ENCODE measurements at places on chromosomes 7 and 10.

DNA sequence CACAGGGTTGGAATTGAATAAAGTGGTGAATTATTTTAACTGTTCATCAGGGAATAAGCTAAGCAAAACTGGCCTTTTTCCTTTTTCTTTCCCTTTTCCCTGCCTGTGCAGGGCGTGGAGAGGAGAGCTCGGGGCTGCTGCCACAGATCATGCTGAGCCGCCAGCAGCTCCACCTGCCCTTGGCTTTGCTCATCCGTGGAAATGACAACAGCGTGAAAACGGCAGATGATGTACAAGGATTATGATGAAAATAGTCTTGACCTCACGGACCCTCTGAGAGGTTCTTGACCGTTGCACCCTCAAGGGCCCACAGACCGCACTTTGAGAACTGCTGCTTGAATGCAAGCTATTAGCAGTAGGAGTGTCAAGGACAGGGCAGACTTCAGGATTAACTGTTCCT lies 10.6 kb downstream of the PPP2R2D start:
- no peak for DNase-seq

DNA sequence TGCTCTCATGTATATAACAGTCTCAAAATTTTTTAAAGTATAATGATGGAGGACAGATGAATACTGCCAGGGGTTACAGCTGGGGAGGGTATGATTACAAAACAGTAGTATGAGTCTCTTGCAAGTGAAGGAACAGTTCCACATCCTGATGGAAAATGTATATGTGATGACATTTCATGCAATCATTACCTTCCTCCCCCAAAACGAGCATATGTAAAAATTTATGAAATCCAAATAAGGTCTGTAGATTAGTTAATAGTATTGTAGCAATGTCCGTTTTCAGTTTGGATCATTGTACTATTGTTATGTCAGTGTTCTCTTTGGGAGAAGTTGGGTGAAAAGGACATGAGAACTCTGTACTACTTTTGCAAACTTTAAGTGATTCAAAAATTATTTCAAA lies 38.0 kb downstream of the DRGX start:
- no peak for DNase-seq

- DNase-seq = no peak
These were observed 205.0 kb upstream of the KCTD7 start for GRCh38 chr7:66423729-66424128.

GRCh38 chr10:33151344-33151864 lies 183.1 kb downstream of the NRP1 start:
- DNase-seq = no peak

DNA sequence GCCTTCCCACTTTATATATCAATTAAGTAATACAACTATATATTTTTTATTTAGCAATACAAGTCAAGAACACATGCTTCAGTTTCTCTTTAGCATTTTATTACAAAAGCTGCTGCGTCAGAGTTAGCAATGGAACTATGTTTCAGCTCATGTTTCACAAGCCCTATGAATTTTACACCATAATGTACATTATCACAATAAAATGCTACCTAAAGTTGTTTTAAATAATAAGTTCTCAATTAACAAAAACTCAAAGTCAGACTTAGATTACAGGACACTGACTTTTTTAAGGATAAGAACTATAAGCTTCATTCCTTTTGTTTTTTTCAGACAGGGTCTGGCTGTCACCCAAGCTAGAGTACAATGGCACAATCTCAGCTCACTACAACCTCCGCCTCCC lies 52.3 kb downstream of the EZH2 start:
- DNase-seq = no peak

- DNase-seq = no peak
These were observed 283.0 kb downstream of the BBS9 start for GRCh38 chr7:33412331-33412730.

DNA sequence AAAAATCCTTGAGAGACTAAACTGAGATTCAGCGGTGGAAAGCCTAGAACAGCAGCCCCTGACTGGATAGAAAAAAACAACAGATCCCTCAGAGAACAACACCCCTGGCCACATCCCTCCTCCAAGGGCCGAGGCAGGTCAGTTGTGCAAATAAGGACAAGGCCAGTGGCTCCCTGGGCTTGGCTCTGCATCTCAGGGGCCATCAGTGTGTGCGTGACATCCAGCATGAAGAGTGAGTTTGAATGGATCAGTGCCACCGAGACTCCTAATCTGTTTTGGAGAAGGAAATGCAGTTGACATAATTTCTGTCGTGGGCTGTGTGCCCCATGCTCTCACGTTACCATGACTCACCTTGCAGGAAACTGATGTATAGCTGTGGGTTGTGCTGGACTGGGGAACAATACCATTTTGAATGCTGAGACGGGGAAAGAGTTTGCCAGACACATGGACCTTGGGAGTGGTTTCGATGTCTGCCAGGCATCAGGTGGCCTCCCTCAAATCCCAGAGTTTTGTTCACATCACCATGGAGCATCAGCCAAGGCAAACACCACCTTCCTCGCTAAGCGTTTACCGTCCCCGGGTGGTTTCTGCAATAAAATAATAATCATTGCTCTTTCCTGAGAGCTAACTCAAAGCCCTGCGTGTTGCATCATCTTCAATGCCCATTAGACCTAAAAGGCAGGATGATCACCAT lies 153.2 kb upstream of the FZD8 start:
- DNase-seq = no peak

DNA sequence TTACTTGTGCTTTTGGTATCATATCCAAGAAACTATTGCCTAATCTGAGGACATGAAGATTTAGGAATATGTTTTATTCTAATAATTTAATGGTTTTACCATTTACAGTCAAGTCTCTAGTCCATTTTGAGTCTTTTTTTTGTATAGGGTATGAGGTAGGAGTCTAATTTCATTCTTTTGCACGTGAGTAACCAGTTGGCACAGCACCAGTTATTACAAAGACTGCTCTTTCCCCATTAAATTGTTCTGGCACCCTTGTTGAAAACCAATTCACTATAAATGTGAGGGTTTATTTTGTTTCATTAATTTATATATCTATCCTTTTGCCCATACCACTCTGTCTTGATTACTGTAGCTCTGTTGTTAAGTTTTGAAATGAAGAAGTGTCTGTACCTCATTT lies 381.6 kb downstream of the SUGCT start:
- no peak for DNase-seq

DNA sequence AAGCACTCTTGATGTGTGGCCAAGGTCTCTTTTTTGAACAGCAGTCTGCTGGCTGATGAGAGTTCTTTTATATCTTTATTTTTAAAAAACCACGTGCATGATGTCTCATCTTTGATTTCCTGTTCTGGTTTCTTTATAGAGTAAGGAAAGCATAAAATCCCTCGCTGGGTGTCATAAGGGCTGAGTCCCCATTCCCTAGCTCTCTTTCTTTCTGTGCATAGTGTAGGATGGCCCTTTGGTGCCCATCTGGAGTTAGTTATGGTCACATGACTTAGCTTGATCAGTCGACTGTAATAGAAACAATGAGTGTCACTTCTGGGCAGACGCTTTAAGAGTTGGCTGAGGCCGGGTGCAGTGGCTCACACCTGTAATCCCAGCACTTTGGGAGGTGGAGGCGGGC lies 38.5 kb downstream of the GHRHR start:
- no peak for DNase-seq

DNA sequence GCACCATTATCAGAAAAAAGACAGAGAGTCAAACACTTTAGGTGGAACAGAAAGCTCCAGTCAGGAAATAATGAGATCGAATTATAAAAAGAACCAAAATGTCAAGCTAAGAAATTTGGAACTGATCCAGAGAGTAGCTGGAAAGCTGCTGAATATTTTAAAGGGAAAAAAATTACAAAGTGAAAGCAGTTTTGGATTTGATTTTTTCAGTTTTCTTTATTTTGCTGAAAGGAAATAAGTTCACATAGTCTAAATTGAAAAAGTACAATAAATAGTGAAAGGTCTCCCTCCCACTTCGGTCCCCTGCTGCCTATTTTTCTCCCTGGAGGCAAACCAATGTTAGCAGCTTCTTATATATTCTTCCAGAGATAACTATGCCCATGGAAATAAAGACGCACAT lies 11.3 kb upstream of the TOMM7 start:
- no peak for DNase-seq

GRCh38 chr10:48651293-48651692 lies 33.4 kb upstream of the WDFY4 start:
- DNase-seq = no peak

GRCh38 chr7:147639037-147639436 lies 951.5 kb upstream of the C7orf33 start:
- no peak for DNase-seq

DNA sequence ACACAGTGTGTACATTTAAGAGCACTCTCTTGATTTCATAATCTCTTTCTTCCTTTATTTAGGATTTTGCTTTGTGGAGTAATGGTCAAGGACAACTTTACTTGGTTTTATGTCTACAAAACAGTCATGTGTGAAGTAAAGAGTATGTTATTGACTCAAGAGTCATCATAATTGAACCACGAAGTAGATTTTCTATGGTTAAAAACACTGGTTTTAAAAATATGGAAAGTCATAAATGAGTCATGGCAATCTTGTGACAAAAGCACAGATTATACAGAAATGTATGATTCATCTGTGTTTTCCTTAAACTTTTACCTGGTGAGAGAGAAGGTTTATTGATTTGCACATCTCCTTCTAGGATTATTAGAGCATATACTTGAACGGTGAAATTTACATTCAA lies 969.7 kb downstream of the GATA3 start:
- no peak for DNase-seq

GRCh38 chr10:121838931-121839330 lies 88.9 kb downstream of the ATE1 start:
- DNase-seq = no peak

GRCh38 chr7:25665903-25666670 lies 437.8 kb upstream of the NPVF start:
- no peak for DNase-seq

GRCh38 chr7:129855935-129856717 lies 96.6 kb downstream of the UBE2H start:
- no peak for DNase-seq

GRCh38 chr7:3482147-3482921 lies 181.3 kb downstream of the SDK1 start:
- DNase-seq = peak; percentile 78

DNA sequence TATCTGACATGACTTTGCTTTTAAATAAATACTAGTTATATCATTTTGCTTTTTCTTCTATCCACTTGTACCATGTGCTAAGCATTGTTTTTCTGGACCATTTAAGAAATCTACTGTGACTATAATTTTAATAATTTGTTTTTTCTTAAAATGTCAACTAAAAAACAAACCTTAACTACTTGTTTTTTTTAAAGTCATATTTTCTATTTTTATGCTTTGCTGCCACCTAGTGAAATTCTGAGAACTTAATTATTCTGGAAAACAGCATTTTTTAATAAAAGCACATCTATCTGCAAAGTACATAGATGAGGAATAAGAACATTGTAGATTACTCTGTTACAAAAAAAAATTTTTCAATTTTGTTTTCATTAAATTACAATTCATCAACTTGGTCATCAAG lies 47.4 kb downstream of the ORC5 start:
- no peak for DNase-seq

GRCh38 chr7:151436446-151437158 lies 3.3 kb downstream of the CRYGN start:
- DNase-seq = no peak

DNA sequence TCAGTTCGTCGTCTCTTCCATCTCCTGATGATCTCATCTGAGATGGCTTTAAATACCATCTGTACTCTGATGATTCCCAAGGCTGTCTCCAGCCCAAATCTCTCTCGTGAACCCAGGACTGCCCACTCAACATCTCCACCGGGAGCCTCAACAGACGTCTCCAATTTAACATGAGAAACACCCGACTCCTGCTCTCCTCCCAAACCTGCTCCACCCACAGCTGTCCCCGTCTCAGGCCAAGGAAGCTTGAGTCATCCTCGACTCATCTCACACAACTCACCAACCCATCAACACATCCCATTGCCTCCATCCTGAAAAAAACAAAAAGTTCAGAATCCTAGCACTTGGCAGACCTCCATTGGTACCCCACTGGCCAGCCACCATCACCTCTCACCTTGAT lies 29.7 kb upstream of the CALN1 start:
- DNase-seq = no peak

GRCh38 chr7:50723888-50724287 lies 58.8 kb downstream of the GRB10 start:
- DNase-seq = no peak

GRCh38 chr10:90007226-90007625 lies 305.8 kb downstream of the KIF20B start:
- no peak for DNase-seq

DNA sequence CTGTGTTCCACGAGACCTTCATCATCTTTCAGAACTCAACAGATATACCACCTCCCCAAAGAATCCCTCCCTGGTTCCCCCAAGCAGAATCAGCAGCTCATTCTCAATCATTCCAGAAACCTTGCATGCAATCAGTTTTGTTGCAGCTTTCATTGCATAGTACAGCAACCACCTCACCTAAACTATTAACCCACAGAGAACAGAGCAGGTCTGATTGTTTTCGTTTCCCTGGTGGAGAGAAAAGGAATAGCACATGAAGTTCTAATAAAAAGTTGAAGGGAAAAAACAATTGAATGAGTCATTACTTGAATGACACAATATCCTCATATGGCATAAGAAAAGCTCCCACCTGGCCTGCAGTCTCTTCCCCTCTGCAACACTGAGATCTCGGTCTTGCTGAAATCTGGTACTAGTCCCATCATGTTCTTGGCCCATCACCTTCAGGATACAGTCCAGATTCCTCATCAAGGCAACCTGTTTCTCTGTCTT lies 147.1 kb upstream of the GDF10 start:
- DNase-seq = no peak

DNA sequence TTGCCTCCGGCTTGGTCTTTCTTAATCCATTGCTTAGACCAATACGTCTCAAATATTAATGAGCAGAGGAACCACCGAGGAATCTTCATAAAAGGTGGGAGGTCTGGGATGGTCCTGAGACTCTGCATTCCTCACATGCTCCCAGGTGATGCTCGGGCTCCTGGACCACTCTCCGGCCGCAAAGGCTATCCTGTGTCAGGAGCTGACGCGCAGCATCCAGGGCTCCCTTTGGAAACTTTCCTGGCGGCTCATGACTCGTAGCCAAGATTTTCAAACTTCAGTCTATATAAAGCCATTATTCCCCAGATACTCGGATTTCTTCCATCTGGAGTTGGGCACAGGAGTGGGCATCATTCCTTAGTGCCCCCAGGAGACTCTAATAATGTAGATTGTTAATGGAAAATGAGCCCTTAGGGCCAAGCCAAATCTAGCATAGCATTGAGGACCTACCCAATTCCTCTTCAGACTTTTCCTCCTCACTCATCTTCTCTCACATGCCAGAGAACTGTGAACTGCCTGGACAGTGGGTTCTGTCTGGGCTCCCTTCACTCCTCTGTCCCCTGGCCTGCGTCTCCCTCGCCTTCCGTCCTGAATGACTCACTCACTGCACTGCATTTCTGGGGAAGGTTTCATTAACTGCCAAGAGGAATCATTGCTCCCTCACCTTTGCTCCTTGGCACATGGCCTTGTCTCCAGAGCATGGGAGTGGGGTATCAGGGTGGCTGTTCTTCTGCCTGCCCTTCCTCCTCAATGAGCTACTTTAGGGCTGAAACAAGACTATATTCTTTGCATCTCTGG lies 89.3 kb downstream of the MKI67 start:
- no peak for DNase-seq
